ENCODE measurements at places on chromosomes 1 and 21. TPM values are rescaled to one million over a fixed set of nuclear protein-coding genes. Genes with fewer than 3 reads are reported as not detected.

MCOLN2 gene
- 4.6 TPM for total RNA-seq

MIS18A gene
- 6.4 TPM for total RNA-seq

CLIC6 gene
- 0.13 TPM for total RNA-seq

CELSR2 gene
- total RNA-seq, result 1.5 TPM

ALG14 gene
- total RNA-seq, result 4.3 TPM

FALEC gene
- total RNA-seq, result not detected

LYPD8 gene
- not detected for total RNA-seq

CR1 gene
- not detected for total RNA-seq

NBPF8 gene
- 9.2 TPM for total RNA-seq

SDC3 gene
- 23.4 TPM for total RNA-seq

RBP7 gene
- total RNA-seq, result not detected

CBR3 gene
- total RNA-seq, result 12.4 TPM

FAM167B gene
- total RNA-seq, result 0.79 TPM

LRRC38 gene
- total RNA-seq, result 0.50 TPM

CREG1 gene
- 18.7 TPM for total RNA-seq

KRTAP20-3 gene
- not detected for total RNA-seq

FCGR1A gene
- total RNA-seq, result 0.40 TPM

ATP6V1G3 gene
- total RNA-seq, result not detected

ADGRL4 gene
- total RNA-seq, result 55.9 TPM

CSMD2 gene
- total RNA-seq, result 8.8 TPM

MX1 gene
- total RNA-seq, result 5.7 TPM

FCMR gene
- 0.12 TPM for total RNA-seq

FNDC10 gene
- total RNA-seq, result 0.87 TPM

SLAMF9 gene
- total RNA-seq, result 1.2 TPM

ZNF692 gene
- 7.5 TPM for total RNA-seq

L1TD1 gene
- not detected for total RNA-seq

SPATA45 gene
- 0.53 TPM for total RNA-seq

LCE2A gene
- not detected for total RNA-seq

DHDDS gene
- total RNA-seq, result 87.2 TPM

ACTN2 gene
- total RNA-seq, result 2.8 TPM

ELF3 gene
- 0.12 TPM for total RNA-seq

LCA5L gene
- 1.3 TPM for total RNA-seq

RAB3B gene
- total RNA-seq, result 1.2 TPM

GPBP1L1 gene
- total RNA-seq, result 89.6 TPM

LCE1C gene
- total RNA-seq, result not detected

Measured in aortic smooth muscle cell (primary cell).